Muscle of leg (tissue), 16 donors: ENCODE measurements at places on chromosomes 12 and 14. TPM values are rescaled to one million over a fixed set of nuclear protein-coding genes. Genes with fewer than 3 reads are reported as not detected.

TAS2R19 gene
- polyA plus RNA-seq = 0.58 TPM

GRCh38 chr14:84819528-84819927, 710.4 kb upstream of the FLRT2 start:
- DNase-seq = peak; percentile 12

DNA sequence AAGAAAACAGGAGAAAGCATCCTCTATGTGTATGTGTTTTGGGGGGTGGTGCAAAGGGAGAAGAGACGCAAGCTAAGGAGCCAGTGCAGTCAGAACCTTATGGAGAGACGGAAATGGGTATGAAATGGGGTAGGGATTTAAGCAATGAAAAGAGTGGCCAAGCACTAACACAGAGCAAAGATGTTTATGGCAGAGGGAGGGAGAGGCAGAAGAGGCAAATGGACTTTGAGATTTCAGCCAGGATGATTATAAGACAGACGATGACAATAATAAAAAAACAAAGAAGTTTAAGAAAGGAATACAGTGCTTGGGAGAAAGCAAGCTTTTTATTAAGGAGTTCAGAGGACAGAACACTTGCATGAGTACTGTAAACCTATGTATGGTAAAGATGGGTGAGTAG, 44.6 kb downstream of the DCAF5 start:
- DNase-seq = no peak

GRCh38 chr12:96487634-96488033, 1.7 kb upstream of the CFAP54 start:
- no peak for DNase-seq

GRCh38 chr12:69511469-69512267, 41.5 kb downstream of the FRS2 start:
- DNase-seq = no peak

DNA sequence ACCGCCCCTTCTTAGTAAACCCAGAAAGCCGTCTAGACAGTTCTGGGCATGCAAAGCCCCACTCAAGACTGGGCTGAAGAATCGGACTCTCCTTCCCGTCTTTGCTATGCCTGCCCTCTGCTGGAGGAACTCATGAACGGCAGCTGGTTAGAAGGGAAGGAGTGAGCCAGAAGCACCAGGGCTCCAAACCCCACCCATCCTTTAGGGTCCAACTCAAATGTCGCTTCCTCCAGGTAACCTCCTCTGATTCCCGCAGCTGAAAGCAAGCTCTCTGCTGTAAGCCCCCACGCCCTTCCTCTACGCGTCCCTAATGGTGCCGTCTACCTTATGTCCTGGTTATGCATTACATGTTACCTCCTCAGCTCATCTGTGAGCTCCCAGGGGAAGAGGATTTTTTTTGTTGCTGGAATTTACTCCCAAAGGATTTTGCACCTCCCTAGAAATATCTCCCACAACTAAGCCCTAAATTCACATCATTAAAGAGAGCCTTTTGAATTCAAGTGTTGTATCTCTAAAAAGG, 59.0 kb upstream of the SCN8A start:
- peak; percentile 88 for DNase-seq

- DNase-seq = peak; percentile 57
Measured at GRCh38 chr12:94112121-94112520, 36.3 kb upstream of the PLXNC1 start.

- no peak for DNase-seq
Measured at GRCh38 chr14:104940526-104941150, 16.0 kb downstream of the PLD4 start.

DNA sequence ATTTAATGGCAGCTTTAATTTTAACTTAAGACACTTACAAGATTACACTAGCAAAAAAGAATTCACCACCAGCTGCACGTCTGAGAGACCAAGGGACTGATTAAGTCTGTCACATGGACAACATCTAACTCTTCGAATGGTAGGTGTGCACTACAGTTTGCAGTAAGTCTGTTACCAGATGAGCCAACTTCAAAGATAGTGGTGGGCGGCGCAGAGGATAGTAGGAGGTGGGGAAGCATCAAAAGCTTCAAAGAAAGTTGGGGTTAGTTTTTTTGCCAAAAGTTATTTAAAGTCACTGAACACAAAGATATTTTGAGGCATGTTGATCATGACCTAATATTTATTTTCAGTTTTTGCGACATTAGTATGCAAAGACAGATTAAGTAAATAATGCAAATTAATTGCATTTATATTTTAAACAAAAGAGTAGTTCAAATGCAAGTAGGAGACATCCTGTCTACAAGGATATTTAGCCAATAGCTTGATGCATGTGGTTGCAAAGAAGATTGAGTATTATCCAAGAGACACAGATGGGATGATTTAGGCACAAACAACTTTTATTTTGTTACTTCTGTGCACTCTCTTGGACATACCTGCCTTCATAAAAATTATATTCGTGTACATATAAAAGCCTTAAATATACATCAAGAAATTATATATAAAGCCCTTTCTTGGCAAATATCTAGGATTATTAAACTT, 327.7 kb downstream of the BMP4 start:
- DNase-seq = peak; percentile 81

GRCh38 chr14:28772613-28773012, 6.0 kb downstream of the FOXG1 start:
- DNase-seq = no peak

DNA sequence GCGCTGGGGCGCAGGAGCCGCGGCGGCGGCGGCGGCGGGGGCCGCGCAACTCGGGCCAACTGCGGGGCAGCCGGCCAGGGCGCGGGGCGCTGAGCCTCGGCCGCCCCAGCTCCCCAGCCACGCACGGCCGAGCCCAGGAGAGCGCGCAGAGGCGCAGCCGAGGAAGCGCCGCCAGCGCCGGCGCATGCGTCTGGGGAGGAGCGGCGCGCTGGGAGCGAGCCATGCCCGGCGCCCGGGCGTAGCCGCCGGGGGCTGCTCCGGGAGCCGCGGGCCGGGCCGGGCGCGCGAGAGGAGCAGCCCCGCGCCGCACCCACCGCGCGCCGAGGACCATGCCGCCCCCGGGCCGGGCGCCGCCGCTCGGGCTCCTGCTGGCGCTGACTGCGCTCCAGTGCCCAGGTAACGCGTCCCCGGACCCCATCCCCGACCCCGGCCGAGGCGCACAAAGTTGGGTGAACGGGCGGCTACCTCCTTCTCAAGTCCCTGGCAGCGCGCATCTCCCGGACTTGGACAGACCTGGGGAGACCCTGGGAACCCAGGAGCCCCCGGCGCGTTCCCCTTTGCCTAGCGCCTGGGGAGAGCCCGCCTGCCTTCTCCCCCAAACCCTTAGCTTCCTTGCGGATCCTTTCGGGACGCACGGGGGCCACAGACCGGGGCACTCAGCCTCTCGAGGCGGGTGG, 121.4 kb downstream of the AACS start:
- no peak for DNase-seq

DNA sequence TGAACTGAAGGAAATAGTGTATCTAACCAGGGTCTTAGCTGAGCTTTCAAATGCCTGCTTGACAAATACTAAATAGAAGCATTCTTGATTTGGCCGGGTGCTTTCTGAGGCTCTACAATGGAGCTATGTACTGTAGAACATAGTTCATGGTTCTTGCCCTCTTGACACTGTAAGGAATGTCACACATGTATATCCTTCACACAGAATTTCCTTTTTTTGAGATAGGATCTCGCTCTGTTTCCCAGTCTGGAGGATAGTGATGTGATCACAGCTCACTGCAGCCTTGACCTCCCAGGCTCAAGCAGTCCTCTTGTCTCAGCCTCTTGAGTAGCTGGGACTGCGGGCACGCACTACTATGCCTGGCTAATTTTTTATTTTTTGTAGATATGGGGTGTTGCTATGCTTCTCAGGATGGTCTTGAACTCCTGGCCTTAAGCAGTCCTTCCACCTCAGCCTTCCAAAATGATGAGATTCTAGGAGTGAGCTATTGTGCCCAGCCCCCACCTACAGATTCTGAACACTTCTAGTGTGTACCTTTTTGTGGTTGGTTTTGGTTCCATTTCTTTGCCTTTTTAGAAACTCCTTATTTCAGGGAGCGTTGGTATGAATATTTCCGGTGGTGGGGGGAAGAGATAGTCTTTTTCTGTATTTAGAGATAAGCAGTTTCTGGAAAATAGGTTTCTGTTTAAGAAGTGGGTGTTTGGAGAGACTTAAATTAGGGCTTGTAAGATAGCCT, 4.2 kb downstream of the MLXIP start:
- no peak for DNase-seq

DNA sequence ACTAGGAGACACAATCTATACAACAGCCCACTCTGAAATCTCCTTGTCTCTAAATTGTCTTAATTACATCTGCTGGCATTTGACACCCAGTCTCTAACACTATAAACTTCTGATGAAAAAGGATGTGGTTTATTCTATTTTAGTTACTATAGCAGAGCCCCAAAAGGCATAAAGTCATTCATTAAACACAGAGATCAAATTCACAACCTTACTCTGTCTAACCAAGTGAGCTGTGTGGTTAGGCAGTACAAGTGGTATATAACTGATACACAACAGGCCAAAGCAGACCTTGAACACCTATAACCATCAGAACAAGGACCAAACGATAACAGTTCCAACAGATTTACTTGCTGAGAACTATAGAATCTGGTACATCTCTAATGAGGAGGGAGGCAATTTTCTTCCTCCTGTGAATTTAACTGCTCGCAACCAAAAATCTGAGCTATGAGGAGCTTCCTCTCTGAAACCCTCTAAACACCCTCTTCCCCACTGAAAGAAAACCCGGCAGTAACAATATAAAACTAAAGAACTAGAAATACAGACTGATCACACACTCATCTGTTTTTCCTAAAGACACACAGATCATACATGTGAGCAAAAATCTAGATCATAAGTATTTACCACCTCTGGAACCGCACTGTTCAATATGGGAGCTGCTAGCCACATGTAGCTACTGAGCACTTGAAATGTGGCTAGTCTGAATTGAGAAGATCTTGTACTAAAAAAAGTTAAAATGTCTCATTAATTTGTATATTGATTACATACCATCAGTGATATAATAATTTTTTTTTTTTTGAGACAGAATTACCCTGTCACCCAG, 17.7 kb downstream of the SPPL3 start:
- no peak for DNase-seq

- DNase-seq = no peak
Measured at GRCh38 chr12:29082522-29082921, 66.6 kb upstream of the FAR2 start.

HOXC12 gene
- not detected for polyA plus RNA-seq

MSI1 gene
- 3.9 TPM for polyA plus RNA-seq

DNA sequence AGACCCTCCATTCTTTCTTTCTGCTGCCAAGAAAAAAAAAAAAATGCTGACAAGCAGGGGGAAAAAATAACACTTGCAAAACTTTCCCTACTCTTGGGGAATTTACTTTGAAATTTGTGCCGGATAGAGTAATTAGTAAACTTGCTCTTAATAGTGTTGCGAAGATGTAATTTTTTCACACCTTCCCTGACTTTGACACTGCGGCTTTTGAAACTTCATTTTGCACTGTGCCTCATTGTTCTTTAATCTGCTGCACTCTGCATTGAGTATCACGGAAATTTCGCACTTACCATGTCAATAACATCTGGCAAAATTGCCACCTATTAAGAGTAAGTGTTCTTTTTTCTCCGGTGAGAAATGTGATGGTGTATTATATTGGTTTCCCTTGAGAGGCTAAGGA, 596.1 kb downstream of the VRK1 start:
- no peak for DNase-seq

- no peak for DNase-seq
Measured at GRCh38 chr12:51386351-51386750, 4.9 kb downstream of the GALNT6 start.

KITLG gene
- 22.0 TPM for polyA plus RNA-seq

MORN3 gene
- polyA plus RNA-seq = 0.29 TPM

DNA sequence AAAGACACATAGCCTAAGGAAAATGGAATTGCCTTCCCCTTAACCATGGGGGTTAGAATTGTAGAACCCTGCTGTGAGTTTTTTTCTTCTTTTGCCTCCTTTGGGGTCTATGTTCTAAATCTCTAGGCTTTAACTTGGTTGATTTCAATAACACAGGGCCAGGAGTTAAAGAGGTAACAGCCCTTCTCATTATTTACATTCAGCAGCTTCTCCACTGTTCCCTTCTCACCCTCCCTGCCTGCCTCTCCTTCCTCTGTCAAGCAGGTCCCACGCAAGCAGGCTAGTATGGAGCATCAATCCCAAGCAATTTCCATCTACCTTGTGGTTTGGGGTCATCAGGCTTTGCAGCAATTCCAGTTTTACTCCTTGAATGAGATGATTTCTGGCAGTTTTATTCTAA, 236.1 kb upstream of the G2E3 start:
- DNase-seq = no peak

- DNase-seq = no peak
Measured at GRCh38 chr12:19139615-19140194, 10.2 kb downstream of the PLEKHA5 start.

BEST3 gene
- polyA plus RNA-seq = 52.3 TPM

DNA sequence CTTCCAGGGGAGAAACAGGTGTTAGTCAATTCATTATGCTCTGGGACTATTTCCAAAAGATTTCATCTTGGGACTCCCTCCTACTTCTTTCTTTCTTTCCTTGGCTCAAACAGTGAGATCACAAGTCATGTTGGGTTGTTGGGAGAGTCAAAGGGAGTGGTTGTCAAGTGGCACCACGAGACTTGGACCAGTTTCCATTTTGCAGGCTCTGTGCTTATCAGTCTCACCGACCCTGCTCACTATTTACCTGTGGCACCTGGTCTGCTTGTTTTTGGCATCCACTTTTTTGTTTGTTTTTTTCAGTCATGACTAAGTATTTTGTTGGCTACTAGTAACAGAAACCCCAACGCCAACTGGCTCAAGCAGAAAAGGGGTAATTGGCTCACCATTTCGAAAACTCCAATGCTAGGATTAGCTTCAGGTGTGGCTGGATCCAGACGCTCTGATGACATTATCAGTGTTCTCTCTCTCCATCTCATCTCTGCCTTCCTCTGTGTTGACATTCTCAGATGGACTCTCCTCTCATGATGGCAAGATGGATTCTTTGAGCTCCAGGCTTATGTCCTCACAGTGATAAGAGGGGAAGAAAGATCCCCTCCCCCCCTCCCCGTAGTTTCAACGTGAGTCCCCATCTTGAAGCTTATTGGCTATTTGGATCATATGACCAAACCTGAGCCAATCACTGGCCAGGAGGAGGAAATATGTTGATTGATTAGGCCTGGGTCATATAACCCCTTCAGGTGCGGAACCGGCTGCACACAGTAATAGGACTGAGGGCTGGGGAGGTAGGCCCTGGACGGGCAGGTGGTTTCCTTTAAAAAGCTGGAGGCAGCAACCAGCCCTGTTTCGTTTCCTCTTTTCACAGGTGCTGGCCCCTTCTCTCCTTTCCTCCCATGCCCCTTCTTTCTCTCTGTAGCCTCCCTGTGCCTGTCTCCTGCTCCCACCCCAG, 84.2 kb downstream of the AACS start:
- DNase-seq = no peak

- no peak for DNase-seq
Measured at GRCh38 chr14:77823378-77823777, 23.5 kb downstream of the ADCK1 start.

PPP1R36 gene
- polyA plus RNA-seq = 0.53 TPM

DNA sequence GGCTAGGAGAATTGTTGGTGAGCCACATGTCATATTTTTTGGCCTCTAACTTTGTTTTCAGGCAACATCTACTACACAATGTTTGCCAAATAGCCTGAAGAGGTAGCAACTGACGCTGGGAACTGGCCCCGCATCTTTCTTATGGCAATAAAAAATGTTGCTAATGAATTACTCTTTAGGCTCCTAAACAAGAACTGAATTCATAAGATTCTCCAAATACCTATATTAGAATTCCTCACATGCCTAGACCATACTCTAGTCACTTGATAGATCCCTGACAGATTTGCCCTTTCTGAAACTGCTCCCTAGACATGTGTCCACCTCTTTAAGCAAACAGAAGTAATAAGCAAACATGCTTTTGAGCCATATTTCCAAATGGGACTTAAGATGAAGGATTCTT, 209.0 kb upstream of the ATXN7L3B start:
- DNase-seq = no peak

- DNase-seq = no peak
Measured at GRCh38 chr12:66288121-66288520, 14.2 kb upstream of the HELB start.

ACSM4 gene
- polyA plus RNA-seq = 0.08 TPM
